GM06990 (cell line): ENCODE measurements at places on chromosomes 2 and 18.

DNA sequence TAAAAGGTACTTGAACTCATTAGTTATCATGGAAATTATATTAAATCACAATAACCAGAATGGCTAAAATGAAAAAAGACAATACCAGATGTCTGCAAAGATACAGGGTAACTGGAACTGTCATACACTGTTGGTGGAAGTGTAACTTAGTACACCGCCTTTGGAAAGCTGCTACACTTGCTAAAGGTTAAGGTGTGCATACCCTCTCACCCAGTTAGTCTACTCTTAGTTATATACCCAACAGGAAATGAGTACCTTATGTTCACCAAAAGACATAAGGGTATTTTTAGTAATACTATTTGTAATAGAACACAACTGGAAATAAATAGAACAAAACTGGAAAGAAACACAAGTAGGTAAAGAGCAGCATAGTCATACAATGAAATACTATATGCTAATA is 155.8 kb upstream of the THUMPD2 start:
- no peak for DNase-seq

DNA sequence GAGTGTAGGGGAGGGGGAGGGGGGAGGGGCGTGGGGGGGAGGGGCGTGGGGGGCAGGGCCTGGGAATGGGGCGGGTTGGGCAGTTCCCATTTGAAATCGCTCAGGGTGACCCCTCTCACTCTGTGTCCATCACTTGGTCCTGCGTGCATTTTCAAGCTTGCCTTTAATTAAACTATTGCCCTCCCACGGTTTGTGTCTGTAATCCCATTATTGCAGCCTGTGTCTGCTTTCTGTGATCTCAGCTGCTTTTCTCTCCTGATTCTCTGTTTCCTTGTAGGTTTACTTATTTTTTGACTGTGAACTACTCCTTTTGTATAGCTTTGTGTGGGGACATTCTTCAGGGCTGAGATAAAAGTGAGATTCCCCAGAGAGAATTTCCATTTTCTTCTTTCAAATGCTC is 1.3 kb downstream of the DCDC2C start:
- no peak for DNase-seq

DNA sequence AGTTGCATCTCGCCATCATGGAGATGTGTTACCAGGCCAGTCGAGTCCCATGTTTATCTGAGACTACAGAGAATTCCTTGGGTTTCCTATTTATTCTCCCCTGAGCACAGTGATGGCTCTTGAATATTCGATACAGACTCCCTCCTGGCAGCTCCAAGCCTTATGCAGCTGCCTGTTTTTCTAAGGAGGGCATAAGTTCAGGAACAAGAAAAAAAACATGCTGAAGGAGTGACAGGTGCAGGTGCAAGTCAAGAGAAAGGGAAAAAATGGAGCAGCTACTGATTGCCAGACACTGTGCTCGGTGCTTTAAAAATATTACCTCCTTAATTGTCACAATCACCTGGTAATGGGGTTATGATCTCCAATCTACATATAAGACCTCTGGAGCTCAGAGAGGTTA is 177.2 kb upstream of the DPP10 start:
- DNase-seq, result no peak

- DNase-seq, result no peak
Observed at GRCh38 chr18:62399276-62399675, 74.2 kb downstream of the TNFRSF11A start.

DNA sequence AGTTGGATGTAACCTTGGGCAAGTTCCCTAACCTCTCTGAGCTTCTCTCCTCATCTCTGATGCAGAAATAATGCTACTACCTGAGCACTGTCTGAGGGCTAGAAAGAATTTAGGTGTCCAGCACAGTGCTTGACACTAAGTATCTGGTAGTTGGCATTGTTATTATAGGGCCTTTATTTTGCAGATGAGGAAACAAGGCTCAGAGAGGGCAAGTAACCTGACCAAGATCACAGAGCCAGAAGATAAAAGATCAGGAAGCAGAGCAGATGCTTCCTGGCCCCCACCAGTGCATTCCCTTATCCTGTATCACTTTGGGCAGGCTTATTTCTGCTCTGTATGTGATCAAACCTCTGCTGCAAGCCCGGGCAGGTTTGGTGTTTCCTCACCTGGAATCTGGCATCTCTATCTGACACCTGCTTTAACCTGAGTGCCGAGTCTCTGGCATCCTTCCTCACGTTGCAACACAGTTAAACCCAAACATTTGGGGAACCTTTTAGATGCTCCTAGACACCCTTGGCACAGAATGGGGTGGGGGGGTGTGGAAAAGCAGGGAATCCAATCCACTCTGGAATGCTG is 69.9 kb downstream of the PLB1 start:
- no peak for DNase-seq

DNA sequence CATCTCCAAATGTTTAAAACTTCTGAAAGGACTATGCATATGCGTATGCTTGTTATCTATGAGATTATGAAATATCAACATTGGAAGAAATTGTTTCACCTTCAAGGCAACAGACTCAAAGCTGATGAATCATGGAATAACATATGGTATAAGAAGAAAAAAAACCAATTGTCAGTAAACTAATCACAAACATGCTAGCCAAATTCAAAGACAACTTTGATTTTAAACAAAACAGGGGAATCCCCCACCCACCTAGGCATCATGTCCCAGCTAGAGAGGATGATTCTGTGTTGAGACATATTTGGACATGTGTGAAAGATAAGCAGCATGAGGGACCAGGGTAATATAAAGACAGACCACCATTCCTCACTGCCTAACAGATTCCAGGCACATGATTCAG is 147.7 kb downstream of the WDPCP start:
- DNase-seq, result no peak

GRCh38 chr18:59549503-59550173 is 147.6 kb downstream of the CCBE1 start:
- no peak for DNase-seq

DNA sequence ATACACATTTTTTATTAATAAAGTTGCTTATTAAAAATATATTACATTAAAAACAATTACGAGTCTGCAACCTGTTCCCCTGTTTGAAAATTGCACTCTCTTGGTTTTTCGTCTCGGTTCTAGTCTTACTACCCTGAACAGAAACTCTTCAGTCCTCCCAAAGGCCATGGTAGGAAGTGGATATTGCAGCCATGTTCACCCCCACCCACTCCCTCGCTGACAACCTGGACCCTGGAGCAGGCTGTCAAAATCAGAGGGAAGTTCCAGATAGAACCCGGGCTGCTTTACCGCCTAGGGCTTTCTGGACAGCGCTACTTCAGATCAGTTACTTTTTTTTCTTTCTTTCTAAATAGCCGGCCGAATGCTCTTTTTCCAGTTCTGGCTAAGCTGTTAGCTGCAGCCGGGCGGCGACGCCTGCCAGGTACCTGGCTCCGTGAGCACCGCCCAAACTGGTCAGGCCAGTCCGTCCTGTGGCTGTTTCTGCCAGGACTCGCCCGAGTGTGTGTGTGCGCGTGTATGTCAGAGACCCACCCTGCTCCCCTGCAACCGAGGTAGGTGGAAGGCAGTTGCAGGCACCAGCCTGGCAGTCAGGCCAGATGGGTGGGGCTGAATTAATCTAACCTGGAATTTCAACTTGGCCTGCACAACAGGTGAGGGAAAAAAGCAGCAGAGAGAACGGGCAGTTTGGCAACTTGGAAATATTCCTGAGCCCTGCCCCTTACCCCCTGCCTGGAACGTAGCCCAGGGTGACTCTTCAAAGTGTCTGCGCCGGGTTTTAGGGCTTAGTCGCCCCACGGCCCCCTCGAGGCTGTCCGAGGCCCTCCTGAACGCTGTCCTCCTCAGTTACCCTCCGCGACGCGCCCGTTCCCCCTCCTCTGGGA is 1.1 kb upstream of the TET3 start:
- DNase-seq, result peak; percentile 51

- no peak for DNase-seq
Observed at GRCh38 chr18:22318745-22319407, 98.8 kb downstream of the CTAGE1 start.

- no peak for DNase-seq
Observed at GRCh38 chr18:38579764-38580163, 1014.2 kb upstream of the CELF4 start.

DNA sequence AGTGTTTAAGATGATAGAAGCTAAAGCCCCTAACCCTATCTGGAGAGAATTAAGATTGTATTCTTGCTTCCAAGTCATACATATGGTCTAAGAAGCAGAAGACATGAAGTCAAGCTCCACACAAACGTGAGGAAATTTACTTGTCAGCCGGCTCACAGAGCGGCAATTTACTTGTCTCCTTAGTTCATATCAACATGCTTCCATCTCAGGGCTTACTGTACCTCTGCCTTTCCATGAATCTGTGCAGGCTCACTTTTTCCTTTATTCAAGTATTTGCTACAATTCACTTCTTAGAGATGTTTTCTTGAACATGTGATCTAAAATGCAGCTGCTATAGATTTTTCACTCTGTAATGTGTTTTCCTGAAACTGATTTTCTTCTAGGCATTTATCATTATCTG is 1386.4 kb downstream of the LRP1B start:
- DNase-seq, result no peak

DNA sequence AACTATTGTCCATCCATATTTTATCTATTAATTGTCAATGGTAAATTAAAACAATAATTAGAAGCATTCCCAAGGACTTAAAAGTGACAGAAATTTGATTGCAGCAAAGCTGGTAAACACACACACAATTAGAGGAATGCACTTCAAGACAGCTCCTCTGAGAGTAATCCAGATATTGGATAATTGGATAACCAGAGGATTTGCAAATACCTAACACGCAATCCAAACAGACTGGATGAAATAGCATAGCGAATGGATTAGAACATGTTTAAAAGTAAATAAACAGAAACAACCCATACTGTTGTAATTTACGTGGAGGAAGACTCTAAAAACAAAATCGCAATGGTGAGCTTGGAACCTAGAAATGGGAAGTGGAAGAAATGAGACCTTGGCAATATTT is 239.8 kb downstream of the METTL4 start:
- DNase-seq, result no peak

DNA sequence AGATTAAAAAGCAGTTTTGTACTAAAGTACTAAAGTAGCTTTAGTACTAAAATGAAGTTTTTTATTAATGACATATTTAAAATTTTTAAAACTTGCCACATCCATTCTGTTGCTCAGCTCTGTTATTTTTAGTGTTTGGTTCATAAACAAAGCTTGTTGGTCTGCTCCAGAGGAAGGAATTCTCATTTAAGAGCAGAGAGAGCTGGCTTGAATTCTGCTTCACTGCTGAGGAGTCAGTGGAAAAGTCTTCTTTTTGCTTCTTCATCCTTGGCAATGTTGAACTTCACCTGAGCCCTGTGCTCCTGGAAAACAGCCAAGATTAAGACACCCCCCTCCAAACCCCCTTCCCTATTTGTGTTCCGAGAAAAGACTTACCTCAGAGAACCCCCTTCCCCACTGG is 40.6 kb downstream of the TMEM87B start:
- DNase-seq, result no peak

DNA sequence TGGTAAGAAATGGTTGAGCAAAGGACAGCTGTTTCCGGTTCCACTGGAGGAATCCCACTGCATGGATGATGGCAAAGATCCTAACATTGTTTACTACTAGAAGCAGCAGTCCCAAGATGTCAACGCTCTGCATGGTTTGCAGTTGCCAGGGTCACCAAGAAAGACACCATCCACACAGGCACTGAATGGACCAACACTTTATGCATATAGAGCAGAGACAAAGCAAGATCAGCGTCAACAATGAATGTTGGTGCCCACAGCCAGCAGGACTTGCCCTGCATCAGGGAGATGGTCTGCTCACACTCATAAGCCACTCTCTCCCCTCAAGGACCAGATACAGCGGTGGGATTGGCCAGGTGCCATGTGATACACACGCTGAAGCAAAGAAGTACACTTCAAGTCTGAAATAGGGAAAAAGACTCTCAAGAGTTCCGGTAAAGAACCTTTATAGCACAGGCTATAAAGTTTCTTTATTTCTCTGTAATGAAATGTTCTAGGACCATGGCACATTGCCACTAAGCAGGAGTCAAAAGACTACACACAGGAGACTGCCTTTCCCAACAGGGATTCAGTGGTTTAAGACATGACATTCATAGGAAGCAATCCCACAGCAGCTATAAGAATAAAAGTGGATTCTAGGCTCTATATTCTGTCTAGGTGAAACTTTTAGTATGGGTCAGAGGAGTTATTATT is 133.2 kb upstream of the EPHA4 start:
- DNase-seq, result no peak

DNA sequence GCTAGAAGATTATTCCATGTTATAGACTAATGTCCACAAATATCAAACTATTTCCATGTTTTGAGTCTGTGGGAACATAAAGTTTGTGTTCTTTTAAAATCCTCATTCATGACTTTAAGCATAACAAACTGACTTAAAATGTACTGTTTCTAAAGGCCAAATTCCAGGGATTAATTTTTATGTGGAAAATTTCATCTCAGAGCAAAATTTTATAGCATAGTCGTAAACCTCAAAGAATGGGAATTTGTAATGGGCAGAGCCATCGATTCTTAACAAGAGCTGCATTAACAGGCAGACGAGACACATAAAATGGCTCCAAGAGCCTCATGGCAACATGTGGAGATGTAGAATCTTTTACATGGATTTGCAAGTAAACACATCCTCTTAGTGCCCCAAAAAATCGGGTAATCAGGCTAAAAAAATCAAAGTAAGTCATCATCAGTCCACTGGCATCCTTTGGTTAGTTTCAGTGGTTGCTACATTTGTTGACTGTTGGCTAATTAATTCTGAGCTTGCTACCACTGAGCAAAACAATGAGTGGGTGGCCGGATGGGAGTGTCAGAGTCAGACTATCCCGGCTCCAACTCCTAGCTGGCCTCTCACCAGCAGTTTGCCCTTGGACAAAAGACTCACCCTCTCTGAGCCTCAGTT is 119.6 kb downstream of the FAM210A start:
- DNase-seq, result peak; percentile 54

GRCh38 chr2:241064008-241064801 is 37.9 kb downstream of the MTERF4 start:
- peak; percentile 38 for DNase-seq

DNA sequence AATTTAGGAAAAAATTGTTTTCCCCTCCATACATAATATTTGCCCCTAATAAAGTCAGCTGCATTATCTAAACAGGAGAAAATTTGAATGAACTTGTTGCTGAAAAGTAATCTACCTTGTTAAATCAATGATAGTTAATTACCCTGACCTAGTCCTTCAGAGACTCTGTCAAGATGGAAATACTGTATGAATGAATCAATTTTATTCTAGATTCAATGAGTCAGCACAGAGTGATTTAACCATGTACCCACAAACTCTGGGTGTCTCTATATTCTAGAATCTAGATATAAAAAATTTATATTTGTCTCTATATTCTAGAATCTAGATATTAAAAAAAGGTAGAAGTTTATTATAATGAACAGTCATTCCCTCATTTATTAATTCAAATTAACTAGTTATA is 36.2 kb downstream of the NDUFAF7 start:
- no peak for DNase-seq

- DNase-seq, result peak; percentile 62
Observed at GRCh38 chr2:68734688-68735525, at the start of gene ARHGAP25. Gene ARHGAP25 (plus strand): TSS chr2:68734811. CDS start chr2:68735200, 389 bp downstream.

GRCh38 chr2:64786343-64787018 is 132.8 kb upstream of the SERTAD2 start:
- DNase-seq, result no peak

- peak; percentile 73 for DNase-seq
Observed at GRCh38 chr2:86238354-86238753, 39.1 kb downstream of the MRPL35 start.

GRCh38 chr2:7031547-7032245 is 114.5 kb downstream of the RNF144A start:
- no peak for DNase-seq
